SK-MEL-5 (cell line): ENCODE measurements at places on chromosomes 1 and 21. TPM values are rescaled to one million over a fixed set of nuclear protein-coding genes. Genes with fewer than 3 reads are reported as not detected.

DNA sequence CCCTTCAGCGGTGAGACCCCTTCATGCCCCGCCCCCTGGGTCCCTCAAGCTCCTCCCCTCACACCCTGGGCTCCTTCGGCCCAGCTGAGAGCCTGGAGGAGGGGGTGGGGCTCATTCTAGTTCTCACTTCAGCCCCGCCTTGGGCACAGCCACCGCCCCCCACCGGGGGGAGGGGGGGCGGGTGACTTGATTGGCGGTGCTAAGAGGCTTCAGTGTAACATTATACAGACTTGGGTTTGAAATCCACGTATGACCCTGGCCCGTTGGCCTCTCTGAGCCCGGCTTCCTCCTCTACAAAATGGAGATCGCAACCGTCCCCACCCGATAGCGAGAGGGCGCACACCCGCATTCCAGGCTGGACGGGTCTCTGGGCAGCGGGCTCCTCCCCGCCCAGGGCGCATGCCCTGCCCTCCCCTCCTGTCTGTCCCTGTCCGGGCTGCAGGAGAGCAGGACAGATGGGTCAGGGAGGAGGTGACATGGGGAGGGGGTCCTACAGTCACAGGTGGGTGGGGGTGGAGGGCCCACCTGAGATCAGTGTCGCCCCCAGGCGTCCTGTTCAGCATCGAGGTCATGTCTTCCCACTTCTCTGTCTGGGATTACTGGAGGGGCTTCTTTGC lies 5.1 kb downstream of the CLCNKB start:
- DNase-seq, result peak; percentile 55

DNA sequence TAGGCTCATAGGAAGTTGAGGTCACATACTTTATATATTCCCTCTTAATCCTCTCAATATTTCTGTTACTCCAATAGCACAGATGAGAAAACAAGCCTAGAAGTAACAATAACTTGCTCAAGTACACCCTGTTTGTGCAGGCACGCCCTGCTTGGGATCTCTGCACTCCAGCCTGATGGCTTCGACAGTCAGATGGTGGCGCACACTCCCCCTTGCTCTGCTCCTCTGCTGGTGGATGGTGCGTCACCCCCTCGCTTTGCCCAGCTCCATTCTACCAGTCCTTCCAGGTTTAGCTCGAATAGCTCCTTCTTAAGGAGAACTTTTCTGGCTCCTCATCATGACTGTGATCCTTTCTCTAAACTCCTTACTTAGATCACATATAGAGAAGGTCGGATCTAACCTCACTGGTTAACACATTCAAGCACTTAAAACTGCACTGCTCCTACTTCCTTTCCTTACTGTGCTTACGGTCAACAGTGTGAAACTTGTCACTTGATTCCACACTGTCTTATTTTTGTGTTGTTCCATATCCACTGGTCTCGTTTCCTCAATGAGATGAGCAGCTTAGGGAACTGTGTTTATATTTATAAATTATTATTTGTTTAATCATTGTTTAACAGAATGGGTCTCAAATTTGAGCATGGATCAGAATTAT lies 3.0 kb downstream of the TSPAN2 start:
- DNase-seq, result no peak

DNA sequence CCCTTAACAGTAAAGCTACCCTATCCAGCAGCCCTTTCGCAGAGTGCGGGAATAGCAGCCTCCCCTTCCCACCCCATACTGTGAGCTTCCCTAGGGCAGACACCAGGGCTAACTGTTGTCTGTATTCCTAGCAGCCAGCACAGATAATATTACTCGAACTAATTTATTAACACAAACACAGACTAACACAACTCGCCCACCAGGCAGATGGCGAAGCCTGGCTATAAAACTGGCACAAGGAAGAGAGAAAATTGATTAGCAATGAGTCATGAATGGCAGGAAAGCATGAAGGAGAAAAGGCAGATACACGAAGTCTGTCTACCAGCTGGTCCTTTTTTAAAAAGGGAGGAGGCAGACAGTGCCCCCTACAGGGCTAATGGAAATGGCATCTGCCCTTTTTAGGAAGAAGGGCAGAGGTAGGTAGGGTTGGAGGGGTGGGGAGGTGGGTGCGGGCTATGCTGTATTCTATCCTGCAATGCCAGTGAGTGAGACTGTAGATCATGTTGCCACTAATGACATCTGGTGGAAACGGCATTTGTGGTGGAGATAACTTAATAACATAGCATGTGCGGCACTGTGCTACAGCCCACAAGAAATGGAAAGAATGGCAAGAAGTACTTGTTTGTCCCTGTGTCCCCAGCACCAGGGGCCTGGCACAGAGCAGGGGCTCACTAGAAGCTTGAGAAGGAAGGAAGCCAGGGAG lies 30.6 kb upstream of the CTPS1 start:
- peak; percentile 83 for DNase-seq

ITLN1 gene
- total RNA-seq, result not detected in 2 replicates

LIN28A gene
- total RNA-seq, result not detected in 2 replicates
